ENCODE measurements at places on chromosomes 12 and 14.

- DNase-seq, result no peak
These were observed 72.2 kb upstream of the NAP1L1 start for GRCh38 chr12:76156726-76157125.

GRCh38 chr12:60308366-60308991 lies 712.6 kb downstream of the SLC16A7 start:
- no peak for DNase-seq

- DNase-seq, result no peak
These were observed 146.0 kb upstream of the SFSWAP start for GRCh38 chr12:131564845-131565244.

DNA sequence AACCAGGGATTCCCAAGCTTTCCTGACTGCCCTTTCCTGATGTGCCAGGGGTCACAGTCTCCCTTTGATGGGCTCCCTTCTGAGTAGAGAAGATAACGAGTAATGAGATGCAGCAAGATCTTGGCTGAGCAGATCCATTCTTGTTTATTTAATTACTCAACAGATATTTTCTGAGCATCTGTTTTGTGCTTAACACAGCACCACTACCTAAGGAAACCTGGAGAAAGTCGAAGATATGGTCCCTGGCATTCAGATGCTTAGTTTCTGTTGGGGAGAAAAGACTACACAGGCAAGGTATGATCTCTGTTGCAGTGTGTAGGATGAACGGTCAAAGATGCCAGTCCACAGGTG lies 3.9 kb downstream of the AJUBA start:
- DNase-seq, result no peak

DNA sequence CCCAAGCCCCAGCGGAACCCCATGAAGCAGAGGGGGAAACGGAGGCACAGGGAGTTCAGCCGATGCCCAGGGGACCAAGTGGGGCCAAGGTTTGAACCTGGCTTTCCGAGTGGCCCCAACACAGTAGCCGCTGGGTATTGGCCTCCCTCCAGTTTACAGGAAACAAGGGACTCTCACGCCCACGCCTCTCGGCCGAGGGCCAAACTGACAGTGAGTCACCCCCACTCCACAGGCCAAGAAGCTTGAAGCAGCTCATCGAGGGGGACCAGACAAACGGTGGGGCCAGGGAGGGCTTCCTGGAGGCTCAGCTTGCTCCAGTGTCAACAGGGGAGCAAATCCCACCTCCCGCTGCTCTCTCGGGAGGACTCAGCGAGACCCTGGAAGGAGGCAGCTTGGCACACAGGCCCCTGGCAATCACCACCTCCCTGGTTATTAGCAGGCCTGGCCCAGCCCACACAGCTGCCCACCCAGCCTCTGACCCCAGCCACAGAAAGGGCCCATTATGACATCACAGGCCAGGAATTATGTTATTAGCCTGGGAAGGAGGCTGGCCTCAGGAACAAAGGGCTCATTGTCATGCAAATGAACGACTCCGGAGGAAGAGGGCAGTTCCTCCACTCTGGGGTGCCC lies 54.6 kb downstream of the NCOR2 start:
- peak; percentile 76 for DNase-seq

All from hypothalamus (tissue), 51 donors.